ENCODE measurements at places on chromosomes 13 and 19.

GRCh38 chr13:65063753-65064152 lies 2166.4 kb downstream of the PCDH9 start:
- no peak for DNase-seq

GRCh38 chr19:21626091-21626490 lies 120.7 kb downstream of the ZNF429 start:
- no peak for DNase-seq

DNA sequence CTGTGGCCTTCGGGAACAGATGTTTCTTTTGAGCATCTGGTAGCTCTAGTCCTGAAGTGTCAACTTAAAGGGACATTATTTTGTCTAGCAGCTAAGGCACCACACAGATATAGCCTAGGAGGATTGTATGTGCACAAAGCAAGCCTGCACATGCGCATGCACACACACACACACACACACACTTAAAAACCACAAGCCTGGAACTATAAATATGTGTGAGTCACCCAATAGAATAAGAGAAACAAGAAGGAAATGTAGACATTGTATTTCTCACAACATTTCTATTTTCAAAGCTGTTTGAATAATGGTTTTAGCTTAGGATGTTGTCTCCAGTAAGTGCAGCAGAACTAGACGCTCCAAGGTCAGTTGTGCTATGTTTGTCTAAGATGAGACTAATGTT lies 516.5 kb downstream of the SUCLA2 start:
- DNase-seq = no peak

GRCh38 chr19:29489172-29489951 lies 36.4 kb upstream of the VSTM2B start:
- DNase-seq = no peak

- DNase-seq = no peak
These were observed 150.7 kb downstream of the KCTD15 start for GRCh38 chr19:33947265-33947964.

- DNase-seq = no peak
These were observed 145.9 kb downstream of the DACH1 start for GRCh38 chr13:71721104-71721503.

DNA sequence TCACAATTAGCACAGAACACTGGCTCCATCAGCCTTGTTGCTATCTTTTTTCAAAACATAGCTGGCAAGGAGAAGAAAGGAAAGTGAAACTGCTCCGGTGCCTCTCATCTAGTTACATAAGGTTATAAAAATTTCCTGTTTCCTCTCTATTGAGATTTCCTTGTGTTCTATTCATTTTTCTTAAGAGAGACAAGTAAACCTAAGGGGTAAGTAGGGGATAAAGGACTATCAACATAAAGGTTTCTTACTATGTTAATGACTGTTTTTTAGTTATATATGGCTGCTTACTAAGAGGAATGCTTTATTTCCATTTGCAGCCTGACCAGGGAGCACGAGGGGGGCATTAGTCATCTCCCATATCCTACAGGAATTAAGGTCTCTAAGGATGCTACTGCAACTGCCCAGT lies 73.2 kb upstream of the MLNR start:
- no peak for DNase-seq

DNA sequence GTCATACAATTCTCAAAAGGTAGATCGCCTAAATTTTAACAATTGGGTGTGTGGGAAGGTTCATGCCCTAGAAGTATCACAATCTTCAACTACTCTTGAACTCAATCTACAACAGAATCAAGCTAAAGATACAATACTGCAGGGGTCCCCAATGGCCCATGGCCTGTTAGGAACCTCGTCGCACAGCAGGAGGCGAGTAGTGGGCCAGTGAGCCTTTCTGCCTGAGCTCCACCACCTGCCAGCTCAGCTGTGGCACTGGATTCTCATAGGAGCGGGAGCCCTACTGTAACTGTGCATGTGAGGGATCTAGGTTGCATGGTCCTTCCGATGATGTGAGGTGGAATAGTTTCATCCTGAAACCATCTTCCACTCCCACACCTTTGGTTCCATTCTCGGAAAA lies 230.6 kb downstream of the KLF12 start:
- DNase-seq = no peak

DNA sequence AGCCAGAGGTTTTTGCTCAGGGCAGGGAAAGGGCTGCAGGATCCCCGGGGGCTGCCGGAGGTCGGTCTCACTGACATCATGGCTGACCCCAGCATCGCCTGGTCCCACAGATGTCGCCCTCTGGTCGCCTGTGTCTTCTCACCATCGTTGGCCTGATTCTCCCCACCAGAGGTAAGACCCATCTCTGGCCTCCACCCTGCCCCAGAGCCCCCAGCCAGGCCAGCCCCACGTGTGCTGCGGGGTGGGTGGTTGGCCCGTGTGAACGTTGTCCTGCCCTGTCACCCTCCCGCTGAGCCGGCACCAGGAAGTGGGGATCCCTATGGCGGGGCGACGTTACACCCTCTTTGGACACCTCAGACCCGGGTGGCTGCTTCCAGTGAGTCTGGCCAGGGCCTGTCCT lies 906 bp downstream of the FXYD5 start:
- DNase-seq = no peak

GRCh38 chr19:12806242-12807081 lies at the start of gene RNASEH2A:
Gene RNASEH2A (plus strand): TSS chr19:12806584. CDS start chr19:12806674, 90 bp downstream.
- peak; percentile 91 for DNase-seq

- DNase-seq = no peak
These were observed 27.8 kb upstream of the F2RL3 start for GRCh38 chr19:16861011-16861410.

DNA sequence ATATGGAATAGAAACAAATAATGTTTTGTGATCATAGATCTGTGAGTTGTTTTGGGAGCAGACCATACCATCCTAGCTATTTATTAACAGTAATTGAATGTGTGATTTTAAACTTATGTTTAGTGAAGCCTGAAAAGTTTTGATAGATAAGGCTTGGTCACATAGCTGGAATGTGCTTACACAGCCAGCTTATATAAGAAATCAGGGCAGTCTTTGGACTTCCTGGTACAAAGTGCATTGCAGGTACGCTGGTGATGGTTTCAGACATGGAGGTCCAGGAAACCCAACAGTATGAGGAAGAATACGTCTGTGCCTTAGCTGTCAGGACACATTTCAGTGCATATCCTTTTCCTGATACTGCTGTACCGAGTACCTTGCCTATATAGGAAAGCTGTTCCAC lies 2316.2 kb upstream of the PCDH20 start:
- no peak for DNase-seq

- peak; percentile 58 for DNase-seq
These were observed 34.5 kb downstream of the DNM2 start for GRCh38 chr19:10752237-10752912.

DNA sequence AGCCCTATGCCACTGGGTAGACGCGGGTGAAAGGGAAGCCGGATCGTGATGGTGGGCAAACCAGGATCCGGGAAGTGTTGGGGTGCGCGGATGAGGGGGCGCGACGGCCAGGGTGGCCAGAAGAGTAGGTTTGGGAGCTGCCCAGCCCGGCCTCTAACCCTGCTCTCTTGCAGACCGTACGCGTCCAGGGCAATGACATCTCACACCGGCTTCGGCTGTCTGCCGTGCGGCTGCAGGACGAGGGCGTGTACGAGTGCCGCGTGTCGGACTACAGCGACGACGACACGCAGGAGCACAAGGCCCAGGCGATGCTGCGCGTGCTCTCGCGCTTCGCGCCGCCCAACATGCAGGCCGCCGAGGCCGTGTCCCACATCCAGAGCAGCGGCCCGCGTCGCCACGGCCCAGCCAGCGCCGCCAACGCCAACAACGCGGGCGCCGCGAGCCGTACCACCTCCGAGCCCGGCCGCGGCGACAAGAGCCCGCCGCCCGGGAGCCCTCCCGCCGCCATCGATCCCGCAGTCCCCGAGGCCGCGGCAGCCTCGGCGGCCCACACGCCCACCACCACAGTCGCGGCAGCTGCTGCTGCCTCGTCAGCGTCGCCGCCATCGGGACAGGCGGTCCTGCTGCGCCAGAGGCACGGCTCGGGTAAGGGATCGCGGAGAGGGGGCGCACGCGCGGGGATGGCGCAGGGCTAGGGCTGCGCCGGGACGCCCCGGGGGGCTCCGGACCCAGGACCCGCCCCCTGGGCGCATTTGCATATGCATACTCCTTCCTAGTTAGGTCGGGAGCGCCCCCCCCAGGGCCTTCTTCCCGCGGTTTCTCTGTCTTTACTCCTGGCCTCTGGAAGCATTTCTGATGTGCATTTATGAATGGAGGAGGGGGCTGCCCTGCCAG lies 4.1 kb downstream of the VSTM2B start:
- no peak for DNase-seq

DNA sequence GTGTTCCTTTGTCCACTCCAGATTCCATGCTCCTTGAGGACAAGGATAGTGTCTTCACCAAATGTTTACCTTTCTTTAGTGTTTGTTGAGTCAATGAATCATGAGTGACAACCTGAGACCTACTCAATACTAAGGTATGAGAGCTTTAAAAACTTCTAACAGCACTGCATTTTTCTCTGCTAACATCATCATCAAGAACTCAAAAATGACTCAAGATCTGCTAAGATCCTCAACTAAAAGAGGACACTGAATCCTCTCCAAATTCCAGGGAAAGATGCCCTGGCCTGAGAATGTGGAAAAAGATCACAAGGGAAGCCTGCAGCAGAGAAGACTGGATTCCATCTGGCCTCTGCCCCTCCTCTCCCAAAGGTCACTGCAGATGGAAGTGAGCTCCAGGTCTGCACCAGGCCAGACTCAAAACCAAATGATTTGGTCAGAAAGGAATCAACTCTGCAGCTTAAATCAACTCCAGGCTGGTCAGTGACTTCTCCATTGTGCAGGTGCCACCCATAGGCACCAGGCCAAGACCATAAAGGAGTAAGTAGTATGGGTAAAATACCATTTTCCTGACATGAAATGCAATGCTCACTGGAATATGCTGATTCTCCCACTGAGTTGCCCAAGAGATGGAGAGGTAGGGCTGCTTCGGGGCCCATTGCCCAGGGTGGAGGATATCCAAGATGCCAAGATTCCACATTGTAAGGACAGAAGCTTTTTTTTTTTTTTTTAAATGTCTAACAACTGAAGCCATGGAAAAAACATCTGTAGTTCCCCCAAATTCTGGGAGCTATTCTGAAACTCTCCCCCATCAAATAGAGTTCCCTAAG lies 89.5 kb upstream of the DOCK9 start:
- no peak for DNase-seq

DNA sequence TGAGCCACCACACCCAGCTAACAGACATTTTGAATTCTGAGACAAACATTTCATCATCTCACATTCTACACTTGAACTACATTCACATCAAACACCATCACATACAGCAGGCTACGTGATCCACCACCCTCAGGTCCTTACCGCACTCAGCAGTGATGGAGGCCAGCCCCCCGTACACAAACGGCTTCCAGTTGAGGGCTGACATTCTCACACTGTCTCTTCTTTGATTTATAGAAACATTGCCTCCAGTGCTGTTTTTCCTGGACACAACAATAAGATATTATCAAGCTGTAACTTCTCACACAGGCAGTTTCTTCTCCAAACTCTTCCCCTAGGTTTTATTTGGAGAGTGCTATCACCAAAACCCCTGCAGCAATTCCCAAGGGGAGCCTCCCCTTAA lies 7.0 kb downstream of the SLC25A30 start:
- no peak for DNase-seq

DNA sequence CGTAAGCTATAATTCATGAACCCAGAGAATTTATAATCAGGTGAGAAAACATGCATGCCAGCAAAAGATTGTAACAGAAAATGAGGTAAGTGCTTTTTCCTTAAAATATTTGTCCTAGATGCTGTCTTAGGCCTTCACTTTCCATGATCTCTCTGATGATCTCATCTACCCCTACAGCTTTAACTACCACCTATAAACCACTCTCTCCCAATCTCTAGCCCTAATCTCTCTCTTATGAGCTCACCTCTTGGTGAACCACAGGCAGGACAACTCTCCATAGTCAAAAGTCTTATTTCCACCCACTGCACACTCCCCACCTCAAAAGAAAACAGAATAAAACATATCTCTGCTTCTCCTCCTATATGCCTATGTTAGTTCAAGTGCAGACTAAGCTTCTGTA lies 137.1 kb downstream of the SLC7A1 start:
- DNase-seq = no peak

GRCh38 chr13:93227280-93227877 lies 772 bp downstream of the GPC6 start:
- no peak for DNase-seq

DNA sequence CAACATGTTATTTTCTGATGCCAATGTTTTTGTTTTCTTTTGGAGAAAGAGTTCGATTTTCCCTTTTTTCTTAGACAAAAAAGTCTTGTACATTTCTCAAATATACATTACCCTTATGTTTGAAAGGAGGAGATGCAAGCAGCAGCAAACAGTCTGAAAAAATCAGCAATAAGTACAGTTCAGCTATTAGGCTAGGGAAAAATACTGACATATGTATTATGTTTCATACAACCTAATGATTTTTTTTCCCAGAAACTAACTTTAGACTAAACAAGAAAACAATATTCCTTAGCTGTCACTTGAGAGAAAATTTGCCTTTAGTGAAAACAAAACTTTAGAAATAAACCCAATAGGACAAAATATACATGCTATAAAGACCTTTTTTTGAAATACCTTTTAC lies 1223.5 kb downstream of the SLITRK1 start:
- no peak for DNase-seq

- no peak for DNase-seq
These were observed 215.3 kb upstream of the PCDH9 start for GRCh38 chr13:67445436-67445835.

DNA sequence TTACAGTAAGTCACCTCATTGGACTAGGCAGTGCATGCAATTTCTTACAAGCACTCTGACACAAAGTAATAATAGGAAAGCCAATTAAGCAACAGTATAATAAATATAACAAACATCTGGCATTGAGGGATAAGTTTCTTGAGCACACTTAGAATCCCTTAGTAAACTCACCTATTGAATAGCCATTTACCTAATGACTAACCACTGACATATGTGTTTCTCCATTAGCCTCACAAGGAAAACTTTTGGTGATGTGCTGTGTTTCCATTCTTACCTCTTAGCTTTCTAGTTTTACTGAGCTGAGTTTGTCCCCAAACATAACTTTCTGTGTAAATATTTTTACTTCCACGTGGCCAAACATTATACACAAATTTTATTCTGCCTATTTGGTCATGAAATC lies 47.4 kb upstream of the PCDH9 start:
- no peak for DNase-seq

DNA sequence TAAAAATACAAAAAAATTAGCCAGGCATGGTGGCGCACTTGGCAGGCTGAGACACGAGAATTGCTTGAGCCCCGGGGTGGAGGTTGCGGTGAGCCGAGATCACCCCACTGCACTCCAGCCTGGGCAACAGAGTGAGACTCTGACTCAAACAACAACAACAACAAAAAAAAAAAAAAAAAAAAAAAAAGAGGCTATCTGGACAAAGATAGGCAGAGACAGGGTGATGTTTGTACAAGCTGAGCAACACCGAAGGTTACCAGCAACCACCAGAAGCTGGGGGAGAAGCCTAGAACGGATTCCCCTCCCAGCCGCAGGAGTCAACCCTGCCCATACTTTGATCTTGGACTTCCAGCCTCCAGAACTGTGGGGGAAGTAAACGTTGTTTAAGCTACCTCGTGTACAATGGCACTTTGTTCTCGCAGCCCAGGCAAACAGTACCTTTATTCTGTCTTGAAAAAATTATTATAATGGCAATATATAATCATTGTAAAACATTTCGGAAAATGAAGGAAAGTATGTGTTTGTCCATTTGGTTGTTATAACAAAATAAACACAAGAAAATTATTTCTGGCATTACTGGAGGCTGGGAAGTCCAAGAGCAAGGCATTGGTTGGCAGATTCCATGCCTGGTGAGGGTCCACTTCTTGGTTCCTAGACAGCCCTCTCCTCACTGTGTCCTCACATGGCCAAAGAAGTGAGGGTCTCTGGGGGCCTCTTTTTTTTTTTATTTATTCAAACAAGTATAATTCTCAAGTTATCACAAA lies 39.8 kb upstream of the LATS2 start:
- DNase-seq = no peak
